Small intestine (tissue), 16 donors: ENCODE measurements at places on chromosomes 2 and 18. TPM values are rescaled to one million over a fixed set of nuclear protein-coding genes. Genes with fewer than 3 reads are reported as not detected.

Gene HJURP
- 0.81 TPM for polyA plus RNA-seq

Gene KRTCAP3
- 127 TPM for polyA plus RNA-seq

Gene C2orf15
- 10.0 TPM for polyA plus RNA-seq

Gene RAMP1
- polyA plus RNA-seq, result 70.4 TPM

Gene LHCGR
- polyA plus RNA-seq, result 0.04 TPM

Gene PRSS56
- polyA plus RNA-seq, result not detected

Gene VIL1
- polyA plus RNA-seq, result 280 TPM

Gene ALPG
- not detected for polyA plus RNA-seq

Gene RAX
- not detected for polyA plus RNA-seq

- peak; percentile 50 for DNase-seq
These were observed 27.0 kb upstream of the LPIN1 start for GRCh38 chr2:11719230-11719977.

DNA sequence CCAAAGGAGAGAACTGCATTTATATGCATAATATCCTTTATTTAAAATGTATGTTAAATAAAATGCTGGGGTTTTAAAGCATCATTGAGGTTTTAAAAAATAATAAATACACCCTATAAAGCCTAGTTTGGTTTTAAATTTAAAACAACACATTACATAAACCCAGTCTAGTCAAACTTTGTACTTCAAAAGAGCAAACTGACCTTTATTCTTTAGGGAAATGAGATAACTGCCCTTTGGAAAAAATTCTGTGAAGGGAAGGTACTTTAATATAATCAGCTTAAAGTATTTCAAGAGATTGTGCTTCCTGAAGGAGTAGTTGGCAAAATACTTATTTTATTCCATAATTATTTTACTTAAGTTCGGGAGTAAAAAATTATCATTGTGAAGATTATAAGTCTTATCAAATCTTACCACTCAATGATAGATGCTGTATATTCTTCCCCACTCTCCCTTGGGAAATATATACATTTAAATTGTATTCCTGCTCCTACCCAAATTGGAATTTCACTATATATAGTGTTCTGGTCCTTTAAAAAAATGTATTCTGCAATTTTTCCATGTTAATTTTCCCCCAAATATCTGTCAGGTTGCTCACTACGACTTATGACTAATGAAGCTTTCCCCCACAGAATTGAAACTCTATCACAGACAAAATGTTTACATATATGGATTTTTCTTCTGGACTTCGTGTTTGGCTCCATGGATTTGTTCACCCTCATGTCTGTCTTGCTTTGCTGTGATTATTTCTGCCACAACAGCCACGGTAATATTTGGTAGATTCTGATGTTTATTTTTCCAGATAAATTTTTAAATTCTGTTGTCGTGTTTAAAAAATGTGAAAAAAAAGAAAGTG, 42.1 kb downstream of the ZC3H6 start:
- DNase-seq, result peak; percentile 16

- peak; percentile 23 for DNase-seq
These were observed 29.2 kb downstream of the CDH2 start for GRCh38 chr18:28147674-28148171.

- DNase-seq, result no peak
These were observed 53.0 kb downstream of the PIEZO2 start for GRCh38 chr18:11096411-11096810.

DNA sequence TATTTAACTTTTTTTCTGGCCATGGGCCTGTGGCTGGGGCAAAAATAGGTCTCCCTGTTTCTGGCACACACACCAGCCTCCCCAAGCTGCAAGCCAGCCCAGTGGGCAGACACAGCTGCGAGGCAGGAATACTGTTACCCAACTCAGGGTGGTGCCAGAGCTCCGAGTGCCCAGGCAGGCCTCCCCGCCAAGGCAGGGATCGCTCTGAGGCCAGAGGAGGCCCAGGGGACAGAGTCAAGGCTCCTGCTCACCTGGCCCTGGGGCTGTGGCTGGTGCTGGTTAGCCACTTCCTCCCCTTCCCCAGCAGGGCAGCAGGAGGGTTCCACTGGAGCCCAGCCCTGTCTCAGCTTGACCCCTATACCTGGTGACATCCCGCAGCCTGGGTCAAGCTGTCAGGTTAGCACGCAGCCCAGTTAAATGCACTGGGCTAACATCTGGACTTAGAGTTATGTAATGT, 67.1 kb upstream of the EPAS1 start:
- no peak for DNase-seq

- no peak for DNase-seq
These were observed 32.6 kb upstream of the E2F6 start for GRCh38 chr2:11498543-11499034.

DNA sequence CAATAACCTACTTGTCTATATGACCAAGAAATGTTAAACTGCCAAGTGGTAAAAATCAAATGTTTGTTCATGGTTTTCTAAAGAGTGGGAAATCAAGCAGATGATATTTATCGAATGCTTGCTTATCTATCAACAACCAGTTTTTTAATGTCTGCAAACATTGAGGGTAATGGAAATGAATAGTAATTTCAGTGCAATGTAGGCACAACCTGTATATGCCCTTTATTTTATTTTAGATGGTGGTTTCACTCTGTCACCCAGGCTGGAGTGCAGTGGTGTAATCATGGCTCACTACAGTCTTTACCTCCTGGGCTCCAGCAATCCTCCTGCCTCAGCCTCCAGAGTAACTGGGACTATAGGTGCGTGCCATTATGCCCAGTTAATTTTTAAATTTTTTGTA, 46.0 kb upstream of the CD28 start:
- DNase-seq, result no peak

GRCh38 chr2:152718909-152719645, 657 bp downstream of the ARL6IP6 start:
- DNase-seq, result peak; percentile 93

DNA sequence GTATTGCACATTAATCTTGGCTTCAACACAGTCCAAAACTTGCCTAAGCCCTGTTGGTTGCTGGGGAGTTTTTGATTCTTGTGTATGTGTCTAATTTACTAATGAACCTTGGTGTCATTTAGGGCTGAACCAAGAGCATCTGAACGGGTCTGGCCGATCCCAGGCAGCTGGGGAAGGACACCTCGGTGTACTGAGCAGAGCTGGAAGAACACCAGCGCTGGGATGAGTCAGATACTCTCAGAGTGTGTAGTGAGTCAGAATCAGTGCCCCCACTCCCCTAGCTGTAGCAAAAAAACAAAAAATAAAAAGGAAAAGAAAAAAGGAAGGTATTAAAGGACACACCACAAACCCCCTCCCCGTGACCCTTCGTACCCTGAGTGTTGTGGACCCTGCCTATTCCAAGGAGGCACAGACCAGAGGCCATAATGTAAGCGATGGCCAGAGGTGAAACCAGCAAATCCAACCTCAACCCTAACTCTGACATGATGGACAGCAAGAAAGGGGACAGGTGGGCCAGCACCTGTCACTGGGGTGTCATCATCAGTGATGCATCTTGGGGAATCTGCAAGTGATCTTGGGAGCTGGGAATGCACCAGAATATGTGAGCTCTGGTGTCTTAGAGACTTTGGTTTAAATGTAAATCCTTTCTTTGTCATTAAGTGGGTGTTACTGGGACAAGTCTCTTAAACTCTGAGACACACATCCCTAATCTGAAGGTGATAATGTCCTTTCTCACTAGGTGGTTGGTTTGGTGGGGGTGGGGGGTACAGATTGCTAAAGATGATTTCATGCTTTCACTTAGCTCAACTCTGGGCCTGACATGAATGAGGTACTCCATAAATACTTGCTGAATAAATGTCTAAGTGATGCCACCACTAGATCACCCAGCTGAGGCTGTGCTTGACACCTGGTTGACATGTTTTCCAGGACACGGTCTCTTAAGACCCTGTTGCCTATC, 34.2 kb upstream of the NCOA1 start:
- DNase-seq, result no peak

DNA sequence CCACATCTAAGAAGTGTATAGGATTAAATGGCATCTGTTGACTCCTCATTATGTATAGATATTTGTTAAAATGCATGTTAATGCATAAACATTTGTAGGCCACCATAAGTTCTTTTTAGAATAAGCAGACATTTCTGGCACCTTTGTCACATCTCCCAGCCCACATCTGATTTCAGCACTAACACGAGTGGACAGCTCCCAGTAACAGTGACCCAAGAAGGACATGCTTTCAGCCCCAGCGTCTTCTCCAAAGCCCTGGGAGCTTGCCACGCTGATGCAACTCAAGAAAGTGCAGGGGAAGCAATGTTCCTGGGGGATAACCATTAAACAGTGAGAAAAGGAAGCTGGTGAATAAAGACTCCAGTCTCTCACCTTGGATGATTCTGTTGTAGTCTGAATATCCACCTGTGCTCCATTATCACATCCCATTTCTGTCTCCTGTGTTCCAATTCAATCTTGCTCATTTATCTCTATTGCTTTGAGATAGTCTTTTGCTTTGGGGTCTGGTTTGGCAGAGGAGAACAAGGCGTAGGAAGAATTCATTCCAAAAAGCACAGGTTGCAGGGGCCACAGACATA, 182.6 kb upstream of the THSD7B start:
- peak; percentile 2 for DNase-seq

- DNase-seq, result peak; percentile 66
These were observed 8.0 kb upstream of the CFAP65 start for GRCh38 chr2:219049282-219049681.

GRCh38 chr2:130336877-130337734, 5.6 kb upstream of the IMP4 start:
- DNase-seq, result peak; percentile 84

DNA sequence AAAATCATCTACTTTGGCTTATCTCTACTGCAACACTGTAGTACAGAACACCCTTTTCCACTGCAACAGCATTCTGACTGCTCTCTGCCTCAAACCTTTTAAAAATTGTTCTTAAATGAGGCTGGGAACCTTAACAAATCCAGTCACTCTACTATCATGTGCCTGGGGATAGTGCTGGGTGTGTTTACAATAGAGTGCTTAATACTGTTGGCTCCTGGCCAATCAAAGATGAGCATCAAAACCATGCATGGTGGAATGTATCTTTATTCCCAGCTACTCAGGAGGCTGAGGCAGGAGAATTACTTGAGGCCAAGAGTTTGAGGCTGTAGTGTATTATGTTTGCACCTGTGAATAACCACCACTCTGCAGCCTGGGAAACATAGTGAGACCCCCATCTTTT, 7.4 kb downstream of the ANKAR start:
- no peak for DNase-seq

DNA sequence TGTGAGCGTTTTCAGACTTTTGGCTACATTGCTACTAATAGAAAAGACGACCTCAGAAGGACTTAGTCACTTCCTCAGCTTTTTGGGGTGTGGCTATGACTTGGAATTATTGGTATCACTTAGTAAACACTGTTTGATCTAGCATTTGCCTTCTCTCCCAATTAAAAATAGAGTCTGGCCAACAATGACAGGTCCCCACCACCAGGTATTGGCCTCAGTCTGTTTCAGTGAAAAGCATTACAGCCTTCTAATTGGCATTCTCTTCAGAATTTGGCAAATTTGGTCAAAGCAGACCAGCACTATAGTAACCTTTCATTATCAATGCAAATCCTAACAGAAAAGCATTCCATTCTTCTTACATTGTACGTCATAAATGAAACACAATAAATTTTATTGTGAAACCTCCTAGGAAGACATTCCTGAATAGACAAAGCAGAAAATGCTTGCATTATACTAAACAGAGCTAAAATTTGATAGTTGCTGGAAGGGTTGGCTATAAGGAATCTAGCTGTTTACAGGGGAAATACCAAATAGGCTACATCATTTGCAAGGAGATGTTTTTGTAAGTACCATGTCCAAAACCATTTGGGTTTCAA, 613.9 kb downstream of the IRS1 start:
- peak; percentile 23 for DNase-seq

DNA sequence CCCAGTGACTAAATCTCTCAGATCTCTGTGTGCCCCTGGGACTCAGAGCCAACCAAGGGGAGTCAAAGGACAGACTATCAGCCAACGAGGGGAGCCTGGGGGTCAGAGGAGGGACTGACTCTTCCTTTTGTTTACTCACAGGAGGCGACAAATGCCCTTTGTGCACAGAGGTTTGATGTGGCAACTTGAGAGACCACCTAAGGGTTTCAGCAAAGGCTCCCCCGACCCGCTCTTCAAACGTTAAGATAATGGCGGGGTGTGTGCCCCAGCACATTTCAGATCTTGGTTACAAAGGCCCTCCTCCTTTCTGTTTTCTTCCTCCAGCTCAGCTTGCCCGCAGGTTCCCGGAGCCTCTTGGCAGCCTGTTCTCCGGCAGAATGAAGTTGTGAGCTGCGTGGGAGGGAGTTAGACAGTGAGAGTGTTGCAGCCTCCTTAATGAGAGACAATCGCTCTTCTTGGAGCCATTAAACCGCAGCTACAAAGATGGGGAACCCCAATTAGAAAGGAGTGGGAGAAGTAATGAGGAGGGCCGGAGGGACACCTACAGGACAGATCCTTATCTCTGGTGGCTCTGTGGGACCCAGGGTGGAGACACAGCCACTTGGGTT, 76.2 kb downstream of the KIAA2012 start:
- no peak for DNase-seq

- no peak for DNase-seq
These were observed 278.4 kb downstream of the TMX3 start for GRCh38 chr18:68436485-68436884.

DNA sequence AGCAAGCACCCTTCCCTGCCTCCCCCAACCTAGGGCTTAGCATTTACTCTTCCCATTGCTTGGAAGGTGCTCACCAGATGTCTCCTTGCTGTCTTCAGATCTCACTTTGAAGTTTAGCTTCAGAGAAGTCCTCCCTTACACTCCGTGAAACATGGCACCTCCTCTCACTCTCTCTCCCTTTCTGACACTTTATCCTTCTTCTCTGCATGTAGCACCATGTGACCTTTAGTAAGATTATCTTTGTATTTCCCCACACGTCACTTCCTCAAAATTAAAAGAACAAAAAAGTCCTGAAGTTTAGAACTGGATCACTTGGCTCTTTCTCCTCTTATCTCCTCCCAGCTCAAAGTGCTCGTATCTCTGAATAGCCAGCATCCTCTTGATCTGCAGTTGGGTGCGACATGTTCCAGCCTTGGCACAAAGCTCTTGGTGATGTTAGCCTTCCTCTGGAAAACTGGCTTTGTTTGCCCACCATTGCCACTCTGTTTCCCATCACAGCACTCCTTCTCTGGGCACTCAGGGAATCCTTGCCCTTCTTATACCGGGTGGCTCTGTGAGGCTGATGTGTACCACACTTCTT, 40.6 kb upstream of the EPAS1 start:
- DNase-seq, result no peak

GRCh38 chr2:204608237-204608939, 63.1 kb downstream of the PARD3B start:
- no peak for DNase-seq

DNA sequence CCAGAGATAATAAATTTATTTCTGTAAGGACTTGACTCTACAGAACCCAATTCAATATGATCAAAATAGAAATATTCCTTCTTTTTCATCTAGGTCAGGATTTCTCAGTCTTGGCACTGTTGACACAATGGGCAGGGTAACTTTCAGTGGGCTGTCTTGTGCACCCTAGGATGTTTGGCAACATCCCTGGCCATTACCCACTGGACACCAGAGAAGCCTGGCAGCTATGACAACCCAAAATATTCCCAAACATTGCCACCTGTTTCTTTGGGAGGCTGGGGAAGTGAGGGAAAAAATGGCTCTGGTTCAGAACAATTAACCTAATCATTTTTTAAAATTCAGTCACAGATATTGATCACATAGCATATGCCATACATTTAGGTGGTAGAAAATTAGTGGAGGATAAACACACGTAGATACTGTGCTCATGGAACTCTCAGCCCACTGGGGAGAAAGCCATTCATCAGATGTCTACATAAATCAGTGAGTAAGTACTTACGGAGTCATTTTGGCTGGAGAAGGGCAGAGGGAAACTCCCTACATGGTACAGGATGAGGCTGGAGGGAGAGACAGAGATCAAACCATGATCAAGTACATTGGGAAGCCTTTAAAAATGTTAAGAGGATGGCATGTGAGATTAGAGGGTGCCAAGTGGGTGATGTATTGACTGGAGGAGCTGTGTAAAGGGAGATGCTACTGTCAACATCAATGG, 718 bp upstream of the TNP1 start:
- DNase-seq, result no peak
